ENCODE measurements at places on chromosomes 5 and 9.

DNA sequence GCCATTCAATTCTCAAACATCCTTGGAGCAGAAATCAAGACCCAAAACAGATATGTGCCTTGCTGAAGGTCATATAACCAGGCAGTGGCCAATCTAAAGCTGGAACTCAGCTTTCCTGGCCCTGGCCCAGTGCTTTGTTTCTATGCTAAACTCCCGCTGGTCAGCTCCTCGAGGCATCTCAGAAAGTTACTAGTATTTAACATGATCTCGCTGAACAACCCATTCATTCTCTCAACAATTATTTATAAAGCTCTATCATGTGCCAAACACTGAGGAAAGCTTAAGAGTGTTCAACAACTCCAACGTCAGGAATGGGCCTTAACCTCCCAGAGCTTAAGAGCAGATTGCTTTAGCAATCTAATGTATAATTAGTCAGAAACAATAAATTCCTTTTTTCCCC is 54.0 kb downstream of the FOXD1 start:
- DNase-seq: no peak

DNA sequence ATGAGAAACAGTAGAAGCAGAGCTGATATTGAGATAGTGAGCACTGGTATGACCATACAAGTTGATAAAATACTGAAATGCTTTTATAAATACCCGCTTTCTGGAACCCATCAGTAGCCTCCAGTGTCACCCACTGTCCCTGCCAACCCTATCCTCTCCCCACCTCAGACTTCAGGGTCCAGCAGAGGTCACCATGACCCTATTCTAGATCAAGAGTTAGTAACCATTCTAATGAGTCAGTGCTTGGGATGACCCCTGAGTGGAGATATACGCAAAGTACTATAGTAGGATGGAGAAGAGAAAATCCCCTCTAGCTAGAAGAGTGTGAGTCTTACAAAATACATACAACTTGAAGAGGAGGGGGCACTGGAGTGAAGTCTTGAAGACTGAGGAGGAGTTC is 297.9 kb upstream of the BRINP1 start:
- DNase-seq: no peak

DNA sequence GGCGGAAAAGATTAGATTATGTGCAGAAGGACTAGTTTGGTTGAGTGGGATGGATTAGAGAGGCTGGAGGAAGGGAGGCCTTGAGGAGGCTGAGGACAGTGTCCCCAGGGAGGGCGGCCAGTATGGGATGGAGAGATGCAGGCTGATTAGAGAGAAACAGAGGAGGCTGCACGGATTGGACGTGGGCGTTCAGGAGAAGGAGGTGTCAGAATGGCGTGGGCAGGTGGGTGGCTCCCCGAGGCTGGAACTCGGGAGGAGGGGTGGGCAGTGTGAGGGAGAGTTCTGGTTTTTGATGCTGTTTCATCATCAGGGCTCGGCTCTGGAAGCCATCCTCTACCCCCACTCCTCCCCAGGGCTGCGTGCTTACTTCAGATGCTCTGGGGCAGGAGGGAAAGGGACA is 13.0 kb downstream of the CDHR2 start:
- no peak for DNase-seq

- no peak for DNase-seq
Measured at GRCh38 chr5:62783374-62784057, 204.9 kb downstream of the LRRC70 start.

- no peak for DNase-seq
Measured at GRCh38 chr5:125835293-125836172, 587.7 kb upstream of the GRAMD2B start.

DNA sequence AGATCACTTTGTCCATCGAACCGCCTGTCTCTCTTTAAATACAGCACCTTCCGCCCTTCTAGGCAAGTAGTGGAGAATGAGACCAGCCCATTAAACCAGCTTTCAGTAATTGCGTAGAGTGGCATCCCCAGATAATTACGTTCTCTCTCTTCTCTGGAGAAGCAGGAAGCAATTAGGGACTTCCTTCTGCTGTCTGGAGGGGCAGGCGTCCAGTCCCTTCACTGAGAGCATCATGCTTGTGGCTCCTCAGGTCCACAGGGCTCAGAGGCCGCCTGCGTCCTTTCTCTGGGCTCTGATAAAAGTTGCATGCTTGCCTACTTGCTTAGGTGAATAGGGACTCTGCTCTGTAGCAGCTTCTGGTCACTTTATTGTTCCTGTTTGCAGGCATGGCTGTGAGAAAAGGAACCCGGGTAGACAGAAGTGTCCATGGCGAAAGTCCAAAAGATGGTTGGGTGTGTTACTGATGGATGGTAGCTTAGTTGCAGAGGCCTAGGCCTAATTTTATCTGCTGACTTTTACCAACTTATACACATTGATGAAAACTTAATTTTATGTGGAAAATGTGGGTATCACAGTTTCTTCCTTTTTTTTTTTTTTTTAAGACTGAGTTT is 299.1 kb upstream of the PANK3 start:
- no peak for DNase-seq

GRCh38 chr9:108691614-108692013 is 164.2 kb downstream of the ACTL7B start:
- no peak for DNase-seq

Data from stimulated activated CD8-positive, alpha-beta memory T cell treated with anti-CD3 and anti-CD28 coated beads, Interleukin-2, amount 100 ng/mL, for 1 hour (primary cell).